ENCODE measurements at places on chromosomes 16 and 17.

GRCh38 chr17:64653325-64653984 lies 8.7 kb downstream of the SMURF2 start:
- peak; percentile 71 for DNase-seq

GRCh38 chr17:1872976-1873375 lies 43.2 kb downstream of the RPA1 start:
- DNase-seq, result no peak

DNA sequence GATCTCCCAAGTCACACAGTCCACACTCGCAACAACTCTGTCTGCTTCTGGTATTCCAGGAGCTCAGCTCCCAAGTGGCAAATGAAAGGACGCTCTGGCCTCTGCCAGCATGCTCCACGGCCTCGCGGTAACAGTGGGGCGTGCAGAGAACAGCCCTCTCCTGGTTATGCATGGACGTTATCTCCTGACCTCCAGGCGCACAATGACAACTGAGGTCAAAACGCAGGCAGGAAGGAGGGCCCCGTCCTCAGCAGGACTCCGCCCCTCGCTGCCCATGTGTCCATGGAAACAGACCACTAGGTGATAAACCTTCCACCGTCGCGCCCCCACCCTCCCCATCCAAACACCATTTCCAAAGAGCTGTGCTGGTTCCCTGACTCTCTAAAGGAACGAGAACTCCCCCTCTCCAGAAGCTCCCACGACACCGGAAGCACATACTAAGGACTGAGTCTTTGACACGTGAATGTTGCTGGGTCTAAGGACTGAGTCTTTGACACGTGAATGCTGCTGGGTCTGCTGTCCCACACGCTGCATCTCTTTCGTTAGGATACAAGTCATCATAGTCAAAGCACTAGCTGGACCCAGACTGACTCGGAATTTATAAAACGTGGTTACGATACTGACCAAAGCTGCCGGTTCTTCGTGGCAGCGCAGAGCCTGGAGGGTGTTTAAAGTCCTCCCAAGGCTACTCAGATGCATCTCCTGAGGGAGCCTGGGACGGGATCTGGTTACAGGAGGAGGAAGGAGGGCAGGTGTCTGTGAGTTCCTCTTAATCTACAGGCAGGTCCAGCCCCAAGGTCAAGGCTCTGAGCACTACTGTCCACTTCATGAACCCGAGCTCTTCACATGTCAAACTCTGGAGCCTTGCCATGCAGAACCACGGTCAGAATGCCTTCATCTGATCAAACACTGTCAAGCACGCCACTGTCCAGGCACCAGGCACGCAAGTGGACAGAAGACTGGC lies 43.9 kb downstream of the KLHDC4 start:
- no peak for DNase-seq

DNA sequence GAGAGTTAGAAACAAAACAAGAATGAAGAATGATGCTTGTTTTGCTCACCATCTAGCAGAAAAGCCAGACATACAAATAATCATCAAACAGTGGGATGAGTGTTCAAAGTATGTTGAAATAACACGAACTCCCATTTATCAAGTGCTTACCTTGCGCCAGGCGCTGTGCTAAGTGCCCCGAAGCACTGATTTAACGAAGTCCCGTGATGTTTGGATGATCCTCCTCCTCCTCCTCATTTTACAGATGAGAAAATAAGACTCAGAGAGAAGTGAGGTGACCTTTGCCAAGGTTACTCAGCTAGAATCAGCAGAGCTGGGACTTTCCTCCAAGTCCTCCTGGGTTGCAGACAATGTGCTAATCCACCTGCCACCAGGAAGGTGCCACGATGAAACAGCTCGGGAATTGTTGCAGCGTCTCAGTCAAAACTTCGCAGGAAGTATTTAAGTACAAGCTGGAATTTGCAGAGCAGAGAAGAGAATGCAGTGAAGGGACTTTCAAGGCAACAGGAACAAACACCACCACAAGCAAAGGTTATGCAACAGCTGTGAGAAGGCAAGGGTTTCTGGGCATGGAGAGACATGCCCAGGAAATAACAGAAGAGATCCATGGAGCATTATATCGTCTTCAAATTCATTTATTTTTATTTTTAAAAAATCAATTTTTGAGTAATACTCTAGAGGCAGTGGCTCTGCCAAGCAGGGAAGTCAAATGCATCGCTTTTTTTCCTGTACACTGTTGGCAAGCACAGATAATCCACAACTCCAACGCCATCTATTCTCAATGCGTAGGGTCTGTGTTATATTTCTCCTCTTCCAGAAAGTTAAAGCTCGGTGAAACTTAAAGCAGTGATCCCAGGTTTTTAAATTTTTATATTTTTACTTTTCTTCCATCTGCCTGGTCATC lies 11.1 kb downstream of the PRCD start:
- no peak for DNase-seq

DNA sequence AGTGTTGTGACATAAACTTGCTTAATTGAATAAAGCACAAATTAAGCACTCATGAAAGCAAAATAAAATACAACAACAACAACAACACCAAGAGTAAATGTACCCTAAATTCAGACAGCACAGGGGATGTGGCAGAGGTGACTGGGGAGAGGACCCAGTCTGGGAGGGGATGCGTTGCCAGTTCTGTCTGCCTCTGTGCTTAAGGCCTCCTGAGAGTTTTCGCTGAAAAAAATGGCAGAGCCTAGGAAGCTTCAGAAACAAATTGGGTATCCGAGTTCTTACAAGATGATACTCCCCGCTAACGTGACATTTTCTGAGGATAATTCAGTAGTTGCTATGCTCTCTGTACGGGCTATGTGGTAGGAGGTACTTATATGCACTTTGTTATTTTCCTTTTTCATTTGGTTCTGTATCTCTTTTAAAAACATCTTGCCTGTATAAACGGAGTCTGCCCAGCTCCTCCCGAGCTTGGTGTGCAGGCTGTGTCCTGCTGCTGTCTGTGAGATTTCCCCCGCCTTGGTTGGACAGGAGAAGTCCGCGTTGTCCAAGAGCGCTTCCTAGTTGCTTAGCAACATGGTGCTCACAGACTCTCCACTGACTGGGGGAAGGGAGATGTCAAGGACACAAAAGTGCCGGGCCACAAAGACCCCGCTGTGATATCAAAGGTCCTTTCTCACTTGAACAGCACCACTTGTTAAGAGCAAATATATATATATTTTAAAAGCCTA lies 134.2 kb upstream of the CPHXL start:
- DNase-seq, result no peak

- no peak for DNase-seq
Observed at GRCh38 chr17:51427323-51427811, 167.0 kb downstream of the UTP18 start.

GRCh38 chr17:35775039-35775438 lies 14.4 kb downstream of the C17orf50 start:
- no peak for DNase-seq

DNA sequence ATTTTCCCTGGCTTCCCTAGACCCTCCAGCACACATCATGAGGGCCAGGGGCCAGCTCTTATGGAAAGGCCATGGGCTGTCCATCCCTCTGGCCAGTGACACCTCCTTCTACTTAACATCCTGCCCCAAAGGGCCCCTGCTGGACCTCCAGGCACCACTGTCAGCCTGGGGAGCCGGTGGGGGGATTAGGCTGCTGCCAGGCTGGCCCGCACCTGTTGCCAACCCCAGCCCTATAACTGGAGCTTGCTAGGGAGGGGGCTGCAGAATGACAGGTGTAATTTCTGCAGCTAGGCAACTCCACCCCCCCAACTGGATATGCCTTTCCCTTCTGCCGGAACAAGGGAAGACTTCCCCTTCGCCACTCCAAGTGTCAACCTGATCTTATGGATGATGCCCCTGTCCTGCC lies 12.5 kb downstream of the RARA start:
- no peak for DNase-seq

- no peak for DNase-seq
Observed at GRCh38 chr17:19541445-19541844, 7.8 kb downstream of the SLC47A1 start.

- peak; percentile 20 for DNase-seq
Observed at GRCh38 chr16:10878644-10879501, 1.9 kb downstream of the CIITA start.

GRCh38 chr17:16354585-16354984 lies 1.3 kb upstream of the CENPV start:
- DNase-seq, result no peak

GRCh38 chr17:13647543-13648021 lies 45.9 kb upstream of the HS3ST3A1 start:
- peak; percentile 57 for DNase-seq

- DNase-seq, result no peak
Observed at GRCh38 chr17:57779706-57780105, 34.6 kb upstream of the CCDC182 start.

GRCh38 chr16:57803134-57803990 lies 1.1 kb upstream of the KIFC3 start:
- peak; percentile 36 for DNase-seq

GRCh38 chr17:79659376-79659775 lies 48.5 kb upstream of the RBFOX3 start:
- no peak for DNase-seq

DNA sequence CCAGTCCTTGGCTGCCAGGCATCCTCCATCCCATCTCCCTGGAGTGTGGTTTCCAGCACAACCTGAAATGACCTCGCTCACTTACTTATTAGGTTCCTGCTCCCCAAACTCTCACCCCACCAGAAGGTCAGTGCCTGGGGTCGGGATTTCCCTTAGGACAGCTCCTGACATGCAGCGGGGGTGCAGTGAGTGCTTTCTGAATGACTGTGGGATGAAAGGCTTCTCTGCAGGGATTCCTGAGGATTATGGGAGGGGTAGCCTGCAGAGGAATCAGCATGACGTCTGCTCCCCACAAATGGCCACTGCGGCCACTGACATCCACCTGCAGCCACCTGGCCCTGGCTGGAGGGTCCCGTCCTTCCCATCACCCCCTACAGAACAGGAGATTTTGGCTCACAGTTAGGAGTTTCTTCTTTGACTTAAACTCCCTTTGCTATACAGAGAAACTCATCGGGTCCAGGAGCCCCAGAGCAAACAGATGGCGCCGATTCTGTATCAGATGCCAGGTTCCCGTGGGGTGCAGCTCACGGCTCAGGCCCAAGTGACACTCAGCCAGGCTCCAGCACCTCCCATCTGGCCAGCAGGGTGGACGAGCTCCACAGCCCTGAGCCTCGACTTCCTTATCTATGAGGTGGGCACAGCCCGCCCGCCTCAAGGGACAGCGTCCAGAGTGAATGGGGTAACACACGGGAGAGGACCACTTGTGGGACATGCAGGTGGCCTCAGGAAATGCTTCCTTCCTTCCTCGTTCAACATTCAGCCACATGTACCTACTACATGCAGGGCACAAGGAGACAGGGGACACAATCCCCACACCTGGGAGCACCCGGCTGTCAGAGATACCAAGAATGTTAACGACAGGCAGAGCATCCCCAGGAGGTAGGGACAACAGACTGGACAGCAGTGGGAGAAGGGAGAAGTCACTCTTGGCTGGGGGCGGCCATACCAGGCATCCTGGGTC lies 69.8 kb downstream of the RMI2 start:
- no peak for DNase-seq

DNA sequence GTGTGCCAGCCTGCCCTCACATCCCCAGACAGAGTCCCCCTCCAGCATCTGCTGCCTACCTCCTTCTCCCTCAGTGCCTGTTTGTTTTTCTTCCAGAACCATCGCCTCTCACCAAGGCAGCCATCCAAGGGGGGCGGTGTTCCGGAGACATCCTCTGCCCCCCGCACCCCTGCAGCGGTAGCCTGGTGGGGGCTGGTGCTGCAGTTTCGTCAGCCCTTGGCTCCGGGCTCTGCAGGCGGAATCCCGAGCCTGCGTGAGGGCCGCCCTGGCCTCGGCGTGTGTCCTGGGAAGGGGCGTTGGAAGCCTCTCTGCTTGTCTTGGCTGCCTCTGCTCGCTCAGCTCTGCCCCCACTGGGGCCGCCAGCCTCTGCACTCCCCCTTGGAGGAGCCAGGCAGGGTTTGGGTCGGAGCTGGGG lies 126.0 kb upstream of the CIBAR2 start:
- DNase-seq, result peak; percentile 98

GRCh38 chr16:6643080-6643686 lies 689.5 kb upstream of the RBFOX1 start:
- peak; percentile 49 for DNase-seq
